ENCODE measurements at places on chromosomes 1 and 21.
A peak's percentile ranks its signal among the peaks of the same experiment; 100 is the strongest.

- no peak for DNase-seq
Measured at GRCh38 chr1:44276901-44277300, 63.6 kb downstream of the DMAP1 start.

- no peak for DNase-seq
Measured at GRCh38 chr1:100391675-100392074, 39.4 kb downstream of the CDC14A start.

- DNase-seq, result peak; percentile 32
Measured at GRCh38 chr1:182617734-182618351, 13.7 kb upstream of the RGS16 start.

GRCh38 chr1:185250063-185250462 is 67.0 kb downstream of the IVNS1ABP start:
- no peak for DNase-seq

GRCh38 chr1:167713330-167714081 is 8.3 kb upstream of the MPZL1 start:
- no peak for DNase-seq

DNA sequence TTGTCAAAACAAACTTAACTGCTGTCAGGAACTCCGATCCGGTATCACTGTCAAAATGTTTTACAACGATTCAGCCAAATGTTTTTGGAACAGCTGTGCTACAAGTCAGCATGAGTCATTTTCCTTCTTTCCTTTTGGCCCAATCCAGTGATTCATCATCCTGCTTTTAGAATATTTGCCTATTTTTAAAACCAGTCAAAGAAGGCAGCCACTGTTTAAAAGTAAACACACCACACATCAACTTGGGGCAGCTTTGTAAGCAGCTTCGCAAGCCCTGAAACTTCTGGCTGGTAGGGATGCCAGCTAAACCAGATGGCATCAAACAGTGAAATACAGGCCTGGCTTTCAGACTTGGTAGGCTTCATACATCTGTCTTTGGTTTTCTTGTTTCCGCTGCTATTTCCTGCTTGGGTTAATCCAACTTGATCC is 14.9 kb downstream of the MAP3K7CL start:
- DNase-seq, result no peak

- no peak for DNase-seq
Measured at GRCh38 chr1:108154314-108154713, 45.8 kb downstream of the SLC25A24 start.

GRCh38 chr1:116375887-116376728 is 3.1 kb downstream of the ATP1A1 start:
- peak; percentile 68 for DNase-seq

GRCh38 chr1:218945050-218945449 is 228.6 kb upstream of the LYPLAL1 start:
- DNase-seq, result no peak
